NCI-H1105 treated with DMSO at 0.1 percent for 48 hours (cell line): ENCODE measurements at places on chromosomes 1 and 21.

GRCh38 chr1:228281631-228282328, 73.9 kb downstream of the OBSCN start:
- no peak for DNase-seq

DNA sequence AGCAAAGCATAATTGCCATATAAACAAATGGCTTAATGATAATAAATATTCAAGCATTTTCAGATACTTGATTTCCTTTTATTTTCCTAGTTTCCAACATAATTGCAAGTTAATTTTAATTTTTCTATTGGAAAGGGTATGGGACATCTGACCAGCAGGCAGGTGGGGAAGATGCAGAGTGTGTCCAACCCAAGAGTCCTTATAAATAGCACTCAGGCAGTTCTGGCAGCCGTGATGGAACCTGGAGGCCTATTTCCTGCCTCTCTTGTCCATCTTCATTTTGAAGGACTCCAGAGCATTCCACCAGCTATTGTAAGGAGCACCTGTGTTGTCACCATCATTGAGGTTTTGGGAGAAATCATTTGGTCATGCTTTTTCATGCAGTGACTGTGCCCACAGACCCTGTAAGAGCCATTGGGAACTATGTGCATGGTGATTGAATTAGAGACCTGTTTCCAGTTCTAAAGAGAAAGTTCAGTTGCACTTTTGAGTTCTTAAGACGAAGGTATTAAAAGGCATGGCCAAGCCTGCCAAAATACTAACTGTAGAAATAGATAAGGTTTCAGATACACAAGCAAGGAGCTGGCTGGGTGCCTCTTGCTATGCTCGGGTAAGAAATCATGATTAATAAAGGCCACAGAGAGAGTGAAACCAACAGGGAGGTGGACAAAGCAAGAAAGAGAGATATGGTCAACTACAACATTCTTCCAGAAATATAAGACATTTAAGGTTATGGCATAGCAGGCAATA, 92.3 kb downstream of the SPATA46 start:
- no peak for DNase-seq

DNA sequence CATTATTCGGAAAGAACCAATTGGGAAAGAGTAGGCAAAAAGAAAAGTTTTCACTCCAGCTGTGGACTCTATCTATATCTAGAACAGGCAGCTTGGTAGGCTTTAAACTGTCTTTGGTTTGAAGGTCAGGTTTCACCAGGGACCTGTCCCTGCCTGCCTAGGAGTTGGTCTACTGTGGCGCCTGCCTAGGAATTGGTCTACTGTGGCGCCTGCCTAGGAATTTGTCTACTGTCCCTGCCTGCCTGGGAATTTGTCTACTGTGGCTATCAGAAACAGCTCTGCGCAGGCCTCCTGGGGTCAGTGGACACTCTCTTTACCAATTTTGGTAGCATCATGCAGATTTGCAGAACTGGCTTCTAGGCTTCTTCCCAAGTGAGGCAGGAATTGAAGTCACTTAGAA, 13.8 kb downstream of the USP25 start:
- no peak for DNase-seq

DNA sequence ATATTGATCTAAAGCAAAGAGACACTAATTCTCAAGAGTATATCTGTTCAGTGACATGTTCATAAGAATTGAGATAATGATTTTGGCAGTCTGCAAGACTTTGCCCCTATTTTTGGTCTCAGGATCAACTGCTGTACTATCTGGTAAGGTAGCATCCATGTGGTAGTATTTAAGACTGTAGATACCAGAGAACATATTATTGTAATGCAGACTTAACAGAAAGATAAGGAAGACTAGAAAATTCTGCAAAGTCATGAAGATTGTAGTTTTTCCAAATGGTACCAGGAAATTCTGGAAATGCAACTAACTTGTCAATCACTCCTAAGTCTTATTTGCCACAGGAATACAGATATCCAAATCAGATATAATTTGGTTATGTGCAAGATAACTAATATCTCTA, 35.1 kb downstream of the RNF2 start:
- DNase-seq, result no peak

GRCh38 chr1:42379794-42380585, 602 bp upstream of the RIMKLA start:
- peak; percentile 58 for DNase-seq

GRCh38 chr1:100219883-100220282, 29.8 kb downstream of the DBT start:
- no peak for DNase-seq

GRCh38 chr1:242764161-242764560, 239.7 kb upstream of the PLD5 start:
- no peak for DNase-seq
